ENCODE measurements at places on chromosomes 4 and X.

DNA sequence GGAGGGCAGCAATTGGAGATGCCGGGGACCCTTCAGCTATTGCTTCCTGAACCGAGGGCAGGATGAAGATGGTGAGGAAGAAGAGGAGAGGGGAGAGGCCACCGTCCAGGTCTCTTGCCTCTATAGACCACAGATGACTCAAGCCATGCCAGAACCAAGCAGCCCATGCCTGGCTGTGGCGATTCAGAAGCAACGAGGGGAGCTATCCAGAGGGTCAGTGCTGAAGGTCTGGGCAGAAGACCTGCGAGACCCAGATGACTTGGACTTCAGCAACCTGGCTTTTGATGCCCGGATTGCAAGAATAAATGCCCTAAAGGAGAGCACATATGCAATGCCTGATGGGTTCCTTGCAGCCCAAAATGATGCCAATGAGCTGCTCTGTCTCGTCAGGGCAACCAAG is 70.2 kb upstream of the PRPS2 start:
- peak; percentile 3 for DNase-seq

GRCh38 chrX:28706964-28707363 is 119.7 kb downstream of the IL1RAPL1 start:
- DNase-seq = no peak

DNA sequence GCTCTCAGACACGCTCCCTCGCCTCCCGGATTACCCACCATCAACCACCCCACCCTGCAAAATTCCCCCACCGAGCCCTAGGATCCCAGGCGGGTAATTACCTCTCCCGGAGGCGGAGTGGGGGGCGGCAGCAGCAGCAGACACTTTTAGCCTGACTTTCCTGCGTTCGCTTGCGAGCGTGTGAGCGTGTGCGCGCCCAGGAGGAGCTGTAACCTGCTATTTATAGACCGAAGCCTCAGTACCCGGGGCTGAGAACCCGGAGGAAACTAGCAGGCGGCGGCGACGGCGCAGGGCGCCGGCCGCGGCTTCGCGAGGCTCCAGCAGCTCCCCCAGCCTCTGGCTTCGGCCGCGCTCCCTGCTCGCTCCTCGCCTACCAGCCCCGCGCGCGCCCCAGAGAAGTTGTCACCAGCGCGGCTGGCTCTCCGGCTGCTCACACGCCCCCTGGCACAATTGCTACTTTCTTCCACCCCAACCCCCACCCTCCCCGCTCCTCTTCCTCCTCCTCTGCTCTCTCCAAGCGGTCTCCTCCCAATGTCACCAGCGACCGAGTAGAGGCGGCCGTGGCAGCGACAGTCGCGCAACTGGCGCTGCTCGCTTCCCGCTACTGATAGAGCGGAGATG is at the start of gene INPP4B:
INPP4B (minus strand) TSS at position 194 of the 621 bp plus-strand sequence.
- DNase-seq = peak; percentile 12

DNA sequence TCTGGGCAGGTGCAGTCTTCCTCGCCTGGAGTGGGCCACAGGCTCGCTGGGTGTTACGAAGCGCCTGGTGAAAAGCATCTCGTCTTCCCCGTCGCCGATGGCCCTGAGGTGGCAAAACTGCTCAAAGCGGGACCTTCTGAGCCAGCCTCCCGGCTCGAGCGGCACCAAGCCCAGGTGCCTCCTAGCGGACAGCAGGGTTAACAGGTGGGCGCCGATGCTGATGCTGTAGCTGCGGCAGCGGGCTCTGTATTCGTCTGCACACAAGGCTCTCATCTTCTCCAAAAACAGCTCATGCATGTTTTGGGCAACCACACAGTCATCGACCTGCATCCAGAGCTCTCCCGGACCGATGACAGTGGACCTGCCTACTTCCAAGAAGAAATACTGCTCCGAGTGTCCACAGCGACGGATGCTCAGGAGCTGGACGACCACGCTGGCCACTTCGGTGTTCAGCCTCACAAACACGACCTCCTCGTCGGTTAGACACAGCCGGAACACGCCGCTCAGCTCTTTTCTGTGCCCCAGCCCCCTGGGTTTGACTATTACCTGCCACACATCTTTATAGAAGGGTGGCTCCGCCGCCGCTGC is 1.2 kb downstream of the IRS4 start:
- no peak for DNase-seq

- DNase-seq = peak; percentile 6
Observed at GRCh38 chr4:36004204-36004851, 240.0 kb downstream of the ARAP2 start.

GRCh38 chrX:10017872-10018271 is 50.7 kb downstream of the CLDN34 start:
- DNase-seq = peak; percentile 90

GRCh38 chr4:184287697-184288255 is 70.1 kb upstream of the ENPP6 start:
- DNase-seq = peak; percentile 67

- DNase-seq = peak; percentile 97
Observed at GRCh38 chr4:20464381-20464780, 212.7 kb downstream of the SLIT2 start.

GRCh38 chrX:2242326-2242725 is 258.4 kb downstream of the DHRSX start:
- DNase-seq = no peak

DNA sequence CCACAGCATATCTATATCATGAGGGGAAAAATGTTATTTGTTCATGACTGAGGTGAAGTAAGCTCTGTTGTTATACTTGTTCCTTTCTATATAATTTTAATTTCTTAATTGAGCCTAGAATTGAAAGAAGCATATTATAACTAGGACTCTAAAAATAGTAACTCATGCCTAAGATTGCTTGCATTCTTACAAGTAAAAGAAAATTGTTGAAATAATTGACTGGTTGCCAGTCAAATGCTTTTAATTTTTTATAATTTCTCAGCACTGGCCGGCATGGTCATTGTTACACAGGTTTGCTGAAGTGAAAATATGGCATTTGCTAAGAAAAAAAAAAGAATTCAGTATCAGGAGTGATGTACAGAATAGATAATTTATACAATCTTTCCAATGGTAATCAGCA is 104.8 kb downstream of the GASK1B start:
- peak; percentile 26 for DNase-seq

DNA sequence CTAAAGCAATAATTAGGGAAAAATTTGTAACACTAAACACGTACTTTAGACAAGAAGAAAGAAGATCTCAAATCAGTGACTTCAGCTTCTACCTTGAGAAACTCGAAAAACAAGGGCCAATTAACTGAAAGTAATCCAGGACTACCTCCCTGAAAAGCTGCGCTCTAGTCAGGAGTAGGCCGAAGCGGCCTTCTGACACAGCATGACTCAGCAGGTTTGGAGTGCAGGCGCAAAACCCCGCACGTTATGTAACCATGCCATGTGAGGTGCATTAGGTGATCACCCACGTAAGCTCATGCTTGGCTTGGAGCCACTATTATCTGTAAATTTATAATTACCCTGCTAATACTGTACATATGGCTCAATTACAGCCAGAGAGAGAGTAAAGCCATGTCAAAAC is 52.8 kb upstream of the CCDC149 start:
- no peak for DNase-seq

DNA sequence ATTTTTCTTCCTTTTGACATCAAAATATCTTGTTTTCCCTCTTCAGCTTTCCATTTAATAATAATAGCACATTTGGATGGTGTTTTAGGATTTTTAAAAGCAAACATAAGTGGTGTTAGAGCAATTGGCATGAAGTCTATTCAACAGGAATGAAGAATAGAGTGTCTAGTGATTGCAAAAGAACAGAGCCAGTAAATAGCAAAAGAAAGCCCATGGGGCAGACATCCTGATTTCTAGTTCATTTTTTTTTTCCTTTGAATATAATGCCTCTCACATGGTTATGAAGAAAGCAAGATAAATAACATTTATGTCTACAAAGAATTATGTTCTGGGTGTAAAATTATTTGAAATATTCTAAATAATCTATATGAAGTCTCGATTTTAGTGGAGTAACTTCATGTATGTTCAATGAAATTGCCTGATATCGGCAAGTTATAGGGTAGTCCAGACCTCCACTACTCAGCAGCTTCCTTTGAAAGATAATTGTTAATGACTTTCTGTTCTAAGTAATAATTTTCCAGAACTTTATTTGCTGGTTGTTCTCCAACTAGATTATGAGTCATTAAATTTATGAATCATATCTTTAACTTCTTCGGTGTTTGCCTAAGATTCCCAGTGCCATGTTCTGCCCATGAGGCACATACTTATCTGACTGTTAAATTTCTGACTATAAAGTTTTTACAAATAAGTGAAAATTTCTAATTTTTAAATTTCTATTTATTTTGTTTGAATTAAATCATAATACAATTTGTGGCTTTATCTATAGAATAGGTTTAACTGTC is 587.9 kb downstream of the TLL1 start:
- DNase-seq = no peak
